ENCODE measurements at places on chromosomes 16 and 17.

- DNase-seq: no peak
These were observed 128.0 kb downstream of the IRF8 start for GRCh38 chr16:86026916-86027315.

DNA sequence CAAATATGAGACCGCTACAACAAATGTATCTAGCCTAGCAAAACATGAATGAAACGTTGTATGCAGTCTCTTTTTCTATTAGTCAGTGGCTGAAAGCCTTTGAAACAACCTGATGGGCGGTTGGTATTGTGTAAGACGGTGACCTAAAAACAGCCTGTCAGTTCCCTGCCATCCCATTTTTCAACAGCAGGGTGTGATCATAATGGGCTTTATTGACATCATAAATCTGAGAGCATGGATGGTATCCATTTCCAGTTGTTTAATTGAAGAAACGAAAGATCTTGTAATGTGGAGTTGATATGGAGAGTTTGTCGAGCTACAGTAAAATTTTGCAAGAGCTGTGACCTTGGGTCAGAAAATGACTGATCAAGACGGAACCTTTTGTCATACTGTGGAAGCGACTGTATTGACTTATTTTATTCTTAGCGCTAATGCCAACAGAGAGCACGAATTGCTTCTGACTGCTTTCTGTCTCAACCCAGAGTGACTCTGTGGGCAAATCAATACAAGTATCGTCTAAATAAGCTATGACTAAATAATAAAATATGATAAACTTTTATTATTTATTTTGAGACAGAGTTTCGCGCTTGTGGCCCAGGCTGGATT, 12.3 kb upstream of the MEIOB start:
- no peak for DNase-seq

- DNase-seq: no peak
These were observed 150.0 kb downstream of the NPIPB11 start for GRCh38 chr16:29256501-29256981.

DNA sequence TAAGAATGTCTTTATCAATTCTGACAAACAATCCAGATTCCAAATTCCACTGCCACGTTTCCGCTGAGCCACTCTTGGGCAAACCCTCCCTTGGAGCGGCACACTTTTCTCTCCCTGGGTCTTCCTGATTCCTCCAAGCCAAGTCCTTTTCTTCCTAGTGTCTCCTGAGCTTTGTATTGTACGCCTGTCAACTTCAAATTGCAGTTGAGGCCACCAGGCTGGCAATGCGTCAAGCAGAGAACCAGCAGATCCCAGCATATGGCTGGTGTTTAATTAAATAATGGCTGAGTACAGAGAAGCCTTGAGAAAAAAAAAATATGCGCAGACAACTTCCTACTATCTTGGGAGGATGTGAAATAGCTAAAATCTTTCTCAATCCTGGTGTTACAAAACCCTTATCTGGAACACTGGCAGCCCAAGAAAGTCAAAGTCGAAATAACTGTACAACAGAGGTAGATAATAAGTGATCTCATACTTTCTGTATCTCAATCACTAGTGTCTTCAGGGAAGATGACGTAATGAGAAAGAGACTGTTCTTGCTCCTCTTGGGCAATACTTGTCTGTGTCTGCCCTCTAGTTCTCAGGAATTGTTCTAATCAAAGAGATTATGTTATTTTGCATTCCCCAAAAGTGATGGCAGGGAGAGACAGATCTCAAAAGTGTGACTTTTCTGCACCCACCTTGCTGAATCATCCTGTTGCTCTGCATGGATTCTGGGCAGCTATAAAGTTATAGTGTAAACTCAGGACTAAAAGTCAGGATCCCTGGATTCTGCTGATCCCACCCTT, 15.0 kb downstream of the SMIM36 start:
- no peak for DNase-seq

DNA sequence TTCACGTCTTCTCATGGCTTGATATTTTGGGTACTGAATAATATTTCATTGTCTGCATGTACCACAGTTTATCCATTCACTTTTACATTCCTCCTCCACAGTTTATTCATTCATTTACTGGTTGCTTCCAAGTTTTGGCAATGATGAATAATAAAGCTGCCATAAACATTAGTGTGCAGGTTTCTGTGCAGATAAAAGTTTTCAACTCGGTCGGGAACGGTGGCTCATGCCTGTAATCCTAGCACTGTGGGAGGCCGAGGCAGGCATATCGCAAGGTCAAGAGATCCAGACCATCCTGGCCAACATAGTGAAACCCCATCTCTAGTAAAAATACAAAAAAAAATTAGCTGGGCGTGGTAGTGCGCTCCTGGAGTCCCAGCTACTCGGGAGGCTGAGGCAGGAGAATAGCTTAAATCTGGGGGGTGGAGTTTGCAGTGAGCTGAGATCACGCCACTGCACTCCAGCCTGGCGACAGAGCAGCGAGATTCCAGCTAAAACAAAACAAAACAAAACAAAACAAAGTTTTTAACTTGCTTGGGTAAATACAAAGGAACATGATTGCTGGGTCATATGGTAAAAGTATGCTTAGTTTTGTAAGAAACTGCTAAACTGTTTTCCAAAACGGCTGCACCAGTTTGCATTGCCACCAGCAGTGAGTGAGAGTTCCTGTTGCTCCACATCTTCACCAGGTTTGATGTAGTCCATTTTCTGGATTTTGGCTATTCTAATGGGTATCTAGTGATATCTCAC, 89.5 kb downstream of the WWP2 start:
- DNase-seq: no peak

DNA sequence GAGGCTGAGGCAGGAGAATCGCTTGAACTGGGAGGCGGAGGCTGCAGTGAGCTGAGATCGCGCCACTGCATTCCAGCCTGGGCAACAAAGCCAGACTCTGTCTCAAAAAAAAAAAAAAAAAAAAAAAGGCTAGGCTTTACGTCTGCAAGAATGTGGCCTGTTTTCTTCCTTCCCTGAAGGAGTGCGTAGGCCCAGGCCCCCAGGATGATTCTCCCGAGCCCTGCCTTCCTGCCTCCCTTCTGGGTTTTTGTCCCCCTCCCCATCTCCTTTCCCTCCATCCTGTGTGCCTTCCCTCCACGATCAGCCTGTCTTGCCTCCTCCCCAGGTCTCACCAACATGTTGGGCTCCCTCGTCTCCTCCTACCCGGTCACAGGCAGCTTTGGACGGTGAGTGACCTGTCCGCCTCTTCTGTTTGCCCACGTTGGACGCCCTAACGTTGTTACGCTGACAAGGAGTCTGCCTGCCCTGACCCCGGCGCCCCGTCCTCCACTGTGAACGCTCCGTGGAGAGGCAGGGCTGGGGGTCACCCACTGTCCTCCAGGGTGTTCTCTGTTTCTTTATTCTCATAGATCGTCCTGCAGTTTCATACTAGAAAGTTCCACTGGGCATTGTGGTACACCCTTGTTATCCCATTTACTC, 15.7 kb upstream of the RNF213 start:
- DNase-seq: no peak

DNA sequence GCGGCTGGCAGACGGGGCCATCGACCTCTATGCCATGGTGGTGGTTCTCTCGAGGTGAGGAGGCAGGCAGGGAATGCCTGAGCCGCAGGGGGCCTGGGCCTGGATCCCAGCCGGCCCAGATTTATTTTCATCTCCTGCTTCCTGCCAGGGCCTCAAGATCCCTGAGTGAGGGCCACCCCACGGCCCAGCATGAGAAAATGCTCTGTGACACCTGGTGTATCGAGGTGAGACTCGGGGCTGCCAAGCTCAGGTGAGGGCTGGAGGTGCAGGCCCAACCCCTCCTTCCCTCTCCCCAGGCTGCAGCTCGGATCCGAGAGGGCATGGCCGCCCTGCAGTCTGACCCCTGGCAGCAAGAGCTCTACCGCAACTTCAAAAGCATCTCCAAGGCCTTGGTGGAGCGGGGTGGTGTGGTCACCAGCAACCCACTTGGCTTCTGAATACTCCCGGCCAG, 4.9 kb downstream of the ACADVL start:
- DNase-seq: no peak

DNA sequence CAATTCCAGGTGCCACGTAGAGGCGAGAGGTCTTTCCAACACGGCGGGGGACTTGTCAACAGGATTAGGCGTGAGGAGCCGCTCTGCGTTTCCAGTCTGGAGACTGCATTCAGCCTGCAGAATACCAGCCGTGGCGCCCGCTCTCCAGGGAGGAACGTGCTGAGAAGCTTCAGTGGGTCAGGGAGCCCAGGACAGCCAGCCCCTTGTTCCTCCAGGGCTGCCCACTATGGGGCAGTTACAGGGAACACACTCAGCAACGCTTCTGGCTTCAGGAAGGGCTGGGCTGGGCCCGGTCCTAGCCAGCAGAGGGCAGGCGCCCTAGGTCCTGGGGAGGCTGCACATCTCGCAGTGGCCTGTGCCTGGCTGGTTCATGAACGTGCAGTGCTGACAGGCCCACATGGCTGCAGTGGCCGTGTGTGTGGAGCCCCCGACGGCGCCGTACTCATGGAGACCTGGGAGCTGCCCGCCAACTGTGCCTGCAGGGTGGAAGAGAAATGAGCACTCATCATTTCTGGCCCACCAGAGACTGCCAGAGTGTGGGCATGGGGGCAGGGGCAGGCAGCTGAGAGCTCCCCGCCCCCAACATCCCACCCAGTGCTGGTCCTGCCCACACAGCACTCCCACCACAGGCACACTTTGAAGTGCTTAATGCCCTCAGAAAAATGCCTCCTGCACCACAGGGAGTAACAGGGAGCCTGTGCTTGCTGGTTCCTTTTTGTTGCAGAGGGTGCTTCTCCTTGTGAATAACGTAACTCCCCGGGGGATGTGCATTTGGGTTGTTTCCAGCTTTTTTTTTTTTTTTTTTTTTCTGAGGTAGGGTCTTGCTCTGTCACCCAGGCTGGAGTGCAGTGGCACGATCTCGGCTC, 7.0 kb upstream of the FAAP100 start:
- no peak for DNase-seq

DNA sequence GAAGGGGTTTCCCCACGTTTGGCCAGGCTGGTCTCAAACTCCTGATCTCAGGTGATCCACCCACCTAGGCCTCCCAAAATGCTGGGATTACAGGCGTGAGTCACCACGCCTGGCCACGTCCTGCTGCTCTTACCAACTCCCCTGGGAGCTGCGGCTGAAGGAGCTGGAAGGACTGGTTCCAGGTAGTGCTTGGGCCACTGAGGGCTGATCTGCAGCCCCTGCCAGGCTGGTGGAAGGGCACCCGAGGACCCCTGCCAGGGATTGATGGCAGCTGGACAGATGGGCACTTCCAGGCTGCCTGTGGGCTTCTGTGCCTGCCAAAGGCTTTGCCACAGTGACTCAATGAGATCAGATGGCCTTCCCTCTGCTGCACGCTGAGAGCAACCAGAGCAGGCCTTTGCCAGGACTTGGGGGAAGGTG, 2.3 kb downstream of the OXLD1 start:
- peak; percentile 39 for DNase-seq

- no peak for DNase-seq
These were observed 17.1 kb downstream of the HIGD1B start for GRCh38 chr17:44864831-44865230.

DNA sequence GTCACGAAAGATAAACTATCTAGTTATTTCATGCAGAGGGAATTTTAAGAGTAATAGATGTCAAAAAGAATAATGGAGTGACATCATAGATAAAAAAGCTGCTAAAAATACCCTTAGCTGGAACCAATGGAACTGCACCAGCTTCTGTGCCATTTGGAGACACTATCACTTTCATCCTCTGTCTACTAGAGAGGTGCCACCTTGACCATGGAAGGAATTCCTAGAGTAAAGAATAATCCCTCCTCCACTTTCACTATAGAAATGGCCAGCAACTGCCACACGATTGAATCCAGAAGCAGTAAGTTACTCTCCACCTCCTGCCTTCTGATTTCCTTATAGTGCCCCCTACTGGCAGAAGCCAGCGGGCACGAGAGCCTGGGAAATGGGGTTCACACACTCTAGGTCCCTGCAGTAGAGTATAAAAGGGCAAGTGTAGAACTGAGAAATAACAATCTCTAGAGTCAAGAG, 2.8 kb upstream of the ALDH3A2 start:
- peak; percentile 79 for DNase-seq

DNA sequence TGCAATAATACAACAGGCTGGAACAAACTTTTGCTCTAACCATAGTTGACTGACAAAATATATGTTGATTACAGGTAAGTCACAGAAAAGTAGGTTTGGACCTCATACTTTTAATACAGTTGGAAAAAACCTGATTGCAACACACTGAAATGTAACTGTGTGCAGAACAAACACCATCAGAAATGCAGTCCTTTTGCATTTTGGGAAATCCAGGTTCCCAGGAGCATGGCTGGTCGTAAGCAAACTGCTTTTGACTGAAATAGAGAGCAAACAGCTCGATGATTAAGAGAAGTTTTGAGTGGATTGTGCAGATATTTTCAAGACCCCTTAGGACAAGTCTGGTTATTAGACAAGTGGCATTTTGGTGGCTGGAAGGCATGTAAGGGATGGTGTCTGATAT, 8.0 kb downstream of the IGF2BP1 start:
- no peak for DNase-seq

GRCh38 chr17:39018267-39019134, 51.3 kb upstream of the FBXO47 start:
- no peak for DNase-seq

DNA sequence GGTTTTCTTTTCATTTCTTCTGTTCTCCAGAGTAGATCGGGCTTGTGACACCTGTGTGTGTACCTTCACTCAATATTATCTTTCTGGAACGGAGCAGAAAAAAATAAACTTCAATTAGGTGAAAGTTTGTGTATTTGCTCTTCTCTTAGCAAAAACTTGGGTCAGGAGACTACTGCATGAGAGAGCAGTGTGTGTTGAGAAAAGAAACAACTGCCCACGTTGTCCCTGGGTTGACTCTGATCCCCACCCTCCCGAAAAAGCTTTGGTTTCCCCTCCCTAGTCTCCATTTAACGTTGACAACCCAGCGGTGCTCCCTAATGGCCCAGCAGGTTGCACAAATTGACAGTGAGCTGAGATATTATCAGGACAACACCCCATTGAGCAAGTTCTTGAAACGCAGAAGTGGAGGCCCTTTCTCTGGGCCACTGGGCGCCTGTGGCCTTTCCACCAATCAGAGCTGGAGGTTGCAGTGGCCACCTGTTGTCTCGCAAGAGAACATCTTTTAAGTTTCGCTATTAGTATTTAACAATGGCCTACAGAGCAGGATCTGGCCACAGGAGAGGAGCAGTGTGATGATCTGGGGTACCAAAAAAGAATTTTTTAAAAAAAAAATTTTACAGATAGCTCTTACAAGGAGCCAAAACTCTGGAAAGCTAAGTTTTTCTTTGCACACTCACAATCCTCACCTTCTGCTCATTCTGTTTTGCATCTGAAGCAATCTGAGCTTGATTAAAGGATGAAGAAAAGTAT, 1.5 kb upstream of the TOX3 start:
- no peak for DNase-seq

GRCh38 chr17:57898487-57899311, 48.9 kb upstream of the MRPS23 start:
- DNase-seq: no peak

GRCh38 chr17:11885051-11885450, 112.2 kb downstream of the ZNF18 start:
- DNase-seq: no peak

GRCh38 chr17:67456103-67456502, 79.0 kb downstream of the PITPNC1 start:
- DNase-seq: no peak
